ENCODE measurements at places on chromosomes 2 and 18.

- DNase-seq: no peak
- no peaks in the 10 kb centered on the region for H3K4me1 ChIP-seq
Observed at GRCh38 chr18:10188971-10189810, 265.2 kb upstream of the APCDD1 start.

DNA sequence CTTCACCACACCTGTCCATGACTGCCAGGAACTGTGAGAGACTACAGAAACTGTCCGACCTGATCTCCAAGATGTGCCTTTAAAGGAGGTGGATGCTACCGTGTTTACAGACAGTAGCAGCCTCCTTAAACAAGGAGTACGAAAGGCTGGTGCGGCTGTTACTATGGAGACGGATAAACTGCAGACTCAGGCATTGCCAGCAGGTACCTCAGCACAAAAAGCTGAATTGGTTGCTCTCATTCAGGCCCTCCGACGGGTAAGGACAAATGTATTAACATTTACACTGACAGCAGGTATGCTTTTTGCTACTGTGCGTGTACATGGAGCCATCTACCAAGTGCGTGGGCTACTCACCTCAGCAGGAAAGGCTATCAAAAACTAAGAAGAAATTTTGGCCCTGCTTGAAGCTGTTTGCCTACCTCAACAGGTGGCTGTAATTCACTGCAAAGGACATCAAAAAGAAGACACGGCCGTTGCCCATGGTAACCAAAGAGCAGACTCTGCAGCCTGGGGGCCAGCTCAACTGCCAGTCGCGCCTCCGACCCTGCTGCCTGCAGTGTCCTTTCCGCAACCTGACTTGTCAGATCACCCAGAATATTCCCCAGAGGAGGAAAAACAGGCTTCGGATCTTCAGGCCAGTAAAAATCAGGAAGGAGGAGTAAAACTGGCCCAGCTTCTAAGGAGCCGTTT is 30.9 kb downstream of the SKA1 start:
- no peaks in the 10 kb centered on the region for H3K36me3 ChIP-seq
- H3K27ac ChIP-seq: no peak overlapping the region
- no peaks in the 10 kb centered on the region for H3K4me1 ChIP-seq
- H3K27me3 ChIP-seq: peaks cover 21% of the 10 kb centered on the region
- H3K4me3 ChIP-seq: no peak overlapping the region

DNA sequence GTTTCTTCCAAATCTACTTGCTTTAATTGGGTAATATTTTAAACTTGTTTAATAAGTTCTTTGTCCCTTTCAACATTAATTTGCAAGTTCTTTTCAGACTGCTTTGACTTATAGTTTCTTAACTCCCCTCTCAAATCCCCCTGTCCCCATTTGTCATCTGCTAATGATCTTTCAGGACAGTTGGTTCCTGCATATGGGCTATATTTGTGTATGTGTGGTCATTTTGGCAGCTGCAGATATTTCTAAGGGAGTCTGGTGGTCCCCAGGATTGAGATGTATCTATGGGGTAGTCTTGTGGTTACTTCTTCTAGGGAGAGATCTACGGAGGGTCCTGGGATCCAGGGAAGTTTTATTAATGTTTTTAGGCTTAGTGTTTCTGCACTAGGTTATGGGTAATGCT is 120.6 kb upstream of the SP3 start:
- no peaks in the 10 kb centered on the region for H3K36me3 ChIP-seq
- no peak overlapping the region for H3K4me3 ChIP-seq
- no peak overlapping the region for H3K27ac ChIP-seq
- no peaks in the 10 kb centered on the region for H3K27me3 ChIP-seq
- no peaks in the 10 kb centered on the region for H3K4me1 ChIP-seq

GRCh38 chr18:24086082-24086481 is 52.8 kb upstream of the CABYR start:
- H3K27ac ChIP-seq: no peak overlapping the region
- peaks cover 3% of the 10 kb centered on the region for H3K4me1 ChIP-seq

GRCh38 chr2:6336752-6337471 is 528.8 kb downstream of the CMPK2 start:
- H3K27ac ChIP-seq: no peak overlapping the region
- DNase-seq: no peak
- no peaks in the 10 kb centered on the region for H3K27me3 ChIP-seq

DNA sequence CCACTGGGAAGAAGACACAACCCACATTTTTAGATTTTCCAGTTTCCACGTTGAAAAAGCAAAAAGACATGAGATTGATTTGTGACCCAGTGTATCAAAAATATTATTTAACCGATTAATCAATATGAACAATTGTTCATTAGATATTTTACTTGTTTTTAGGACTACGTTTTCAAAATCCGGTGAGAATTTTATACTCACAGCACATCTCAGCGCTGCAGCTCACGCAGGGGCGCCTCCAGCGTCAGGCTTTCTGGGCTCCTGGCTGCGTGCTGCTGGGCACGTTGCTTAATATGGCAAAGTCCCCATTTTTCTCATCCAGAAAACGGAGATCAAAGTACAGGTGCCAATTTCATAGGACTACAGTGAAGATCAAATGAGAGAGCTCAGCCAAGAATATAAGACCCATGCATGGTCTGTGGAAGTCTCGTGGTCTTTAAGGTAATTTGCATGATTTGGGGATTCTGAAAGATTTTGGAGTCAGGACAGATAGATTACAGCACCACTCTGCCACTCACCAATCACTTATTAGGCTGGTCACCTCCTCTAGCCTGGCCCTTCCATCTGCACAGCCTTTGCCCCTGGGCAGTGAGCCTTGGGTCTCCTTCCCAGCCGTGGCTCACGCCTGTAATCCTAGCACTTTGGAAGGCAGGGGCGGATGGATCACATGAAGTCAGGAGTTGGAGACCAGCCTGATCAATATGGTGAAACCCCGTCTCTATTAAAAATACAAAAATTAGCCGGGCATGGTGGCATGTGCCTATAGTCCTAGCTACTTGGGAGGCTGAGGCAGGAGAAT is 36.2 kb downstream of the PTPN18 start:
- peak overlapping the region; percentile 97 for H3K4me3 ChIP-seq
- H3K27ac ChIP-seq: peak overlapping the region; percentile 89
- peaks cover 3% of the 10 kb centered on the region for H3K27me3 ChIP-seq
- DNase-seq: no peak

- H3K27ac ChIP-seq: no peak overlapping the region
- peaks cover 3% of the 10 kb centered on the region for H3K36me3 ChIP-seq
- no peak for DNase-seq
- H3K27me3 ChIP-seq: peaks cover 12% of the 10 kb centered on the region
- H3K4me3 ChIP-seq: no peak overlapping the region
- peaks cover under 1% of the 10 kb centered on the region for H3K4me1 ChIP-seq
Observed at GRCh38 chr2:905091-905832, 45.4 kb upstream of the SNTG2 start.

DNA sequence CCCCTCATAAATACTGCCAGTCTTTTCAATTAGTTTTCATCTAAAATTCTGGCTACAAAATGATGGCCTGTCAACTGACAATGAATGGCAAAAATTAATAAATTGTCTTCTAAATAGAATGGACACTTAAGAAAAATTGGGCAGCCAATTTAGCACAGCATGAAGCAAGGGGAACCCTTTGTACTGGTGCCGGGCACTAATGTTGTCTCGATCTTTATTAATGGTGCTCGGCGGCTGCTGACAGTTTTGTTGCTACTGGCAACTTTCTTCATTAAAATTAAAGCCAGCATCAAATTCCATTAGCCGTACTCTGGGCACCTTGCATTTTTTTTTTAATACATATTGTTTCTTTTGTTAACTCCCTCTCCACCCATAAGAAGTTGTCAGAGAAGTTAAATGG is 309.3 kb downstream of the GBX2 start:
- no peak overlapping the region for H3K27ac ChIP-seq
- DNase-seq: no peak
- H3K27me3 ChIP-seq: peaks cover 1% of the 10 kb centered on the region
- no peaks in the 10 kb centered on the region for H3K36me3 ChIP-seq
- H3K4me3 ChIP-seq: no peak overlapping the region

GRCh38 chr18:23067236-23067635 is 68.0 kb upstream of the CABLES1 start:
- no peak for DNase-seq
- peaks cover 5% of the 10 kb centered on the region for H3K36me3 ChIP-seq
- peaks cover 33% of the 10 kb centered on the region for H3K4me1 ChIP-seq
- H3K4me3 ChIP-seq: no peak overlapping the region
- H3K27ac ChIP-seq: no peak overlapping the region

DNA sequence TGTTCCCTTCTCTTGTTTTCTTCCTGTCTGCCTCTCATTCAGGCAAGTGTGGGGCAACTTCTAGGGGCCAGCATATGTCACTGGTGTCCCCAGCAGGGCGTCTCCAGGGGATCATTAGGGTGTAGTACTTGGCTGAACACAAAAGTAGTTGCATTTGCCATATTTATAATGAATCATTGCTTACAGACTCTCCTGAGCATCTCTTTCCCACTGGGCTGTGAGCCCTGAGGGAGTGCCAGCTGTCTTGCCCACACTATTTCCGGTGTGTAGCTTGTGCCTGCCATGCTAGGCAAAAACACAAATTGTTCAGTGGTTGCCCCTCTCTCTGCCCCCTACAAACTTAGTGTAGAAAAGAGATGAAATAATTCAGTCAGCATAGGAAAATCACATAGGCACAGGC is 40.8 kb upstream of the SCLY start:
- no peaks in the 10 kb centered on the region for H3K27me3 ChIP-seq
- no peak overlapping the region for H3K27ac ChIP-seq
- peaks cover 23% of the 10 kb centered on the region for H3K36me3 ChIP-seq

DNA sequence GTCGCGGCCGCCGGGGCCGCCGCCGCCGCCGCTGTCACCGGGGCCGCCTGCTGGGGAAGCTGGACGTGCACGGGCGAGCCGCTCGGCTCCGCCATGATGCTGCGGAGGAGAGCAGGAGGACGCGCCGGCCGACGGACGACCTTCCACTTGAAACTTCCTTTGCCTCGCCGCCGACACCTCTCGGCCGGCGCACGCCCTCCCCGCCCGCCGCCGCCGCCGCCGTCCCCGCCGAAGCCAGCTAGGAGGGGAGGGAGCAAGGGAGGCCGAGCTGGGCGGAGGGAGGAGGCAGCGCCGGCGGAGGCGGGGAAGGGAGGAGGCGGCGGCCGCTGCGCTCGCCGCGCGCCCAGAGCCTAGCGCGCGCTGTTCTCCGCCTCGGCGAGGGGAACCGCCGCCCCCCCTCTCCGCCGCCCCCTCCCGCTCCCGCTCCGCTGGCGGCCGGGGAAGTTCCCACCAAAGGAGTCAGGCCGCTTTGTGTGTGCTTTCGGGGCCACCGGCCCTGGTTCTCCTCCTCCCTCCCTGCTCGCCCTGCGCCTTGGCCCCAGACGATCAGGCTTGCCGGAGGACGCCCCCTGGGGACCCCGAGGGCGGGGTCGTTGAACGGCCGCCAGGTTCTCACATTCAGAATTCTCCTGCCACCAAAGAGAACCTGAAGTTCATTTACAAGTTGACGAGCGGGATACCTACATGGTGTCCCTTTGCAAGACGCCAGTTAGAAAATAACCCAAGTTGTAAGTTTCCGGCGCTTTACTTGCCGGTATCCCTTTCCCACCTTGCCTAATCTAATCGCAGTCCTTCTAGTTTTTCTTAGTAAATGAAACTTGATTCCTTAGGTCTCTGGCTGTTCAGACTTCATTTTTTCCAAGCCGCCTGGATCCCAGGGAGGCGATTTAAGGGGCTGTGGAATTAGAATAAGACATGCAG is at the start of gene STK39:
TSS of gene STK39 (minus strand) at position 255 of the 921 bp plus-strand sequence. CDS start at position 95, 160 bp downstream.
- H3K27ac ChIP-seq: peak within 1 kb of the TSS; percentile 78
- no peaks in the 10 kb centered on the region for H3K36me3 ChIP-seq
- DNase-seq: peak; percentile 64
- peaks cover 14% of the 10 kb centered on the region for H3K4me1 ChIP-seq
- H3K4me3 ChIP-seq: peak within 1 kb of the TSS; percentile 87
- H3K27me3 ChIP-seq: no peaks in the 10 kb centered on the region

DNA sequence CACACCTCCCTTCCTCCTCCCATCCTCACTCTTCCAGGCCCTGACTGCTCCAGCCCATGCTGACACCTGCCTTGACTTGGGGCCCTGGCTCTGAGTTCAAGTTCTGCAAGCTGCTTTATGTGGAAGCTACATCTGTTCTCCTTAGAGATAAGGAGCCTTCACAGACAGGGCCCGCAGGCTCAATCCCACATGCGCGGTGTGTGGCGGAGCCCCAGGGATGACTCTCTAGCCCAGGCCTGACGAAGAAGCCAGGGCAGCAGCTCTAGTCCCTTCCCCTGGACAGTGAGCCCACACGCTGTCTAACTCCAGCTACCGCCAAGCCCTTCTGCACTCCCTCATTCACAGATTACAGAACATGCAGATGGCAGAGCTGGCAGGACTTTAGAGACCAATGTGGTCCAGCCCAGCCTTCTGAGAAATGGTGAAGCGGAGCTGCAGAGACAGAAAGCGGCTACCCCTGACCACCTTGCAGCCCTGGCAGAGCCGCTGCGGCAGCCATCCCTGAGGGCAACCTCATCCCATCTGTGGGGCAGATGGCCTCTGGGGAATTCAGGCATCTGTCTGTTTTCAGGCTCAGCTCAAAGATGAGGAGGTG is 304.3 kb downstream of the CELF4 start:
- H3K27ac ChIP-seq: no peak overlapping the region
- no peaks in the 10 kb centered on the region for H3K36me3 ChIP-seq
- H3K4me1 ChIP-seq: peaks cover 3% of the 10 kb centered on the region
- DNase-seq: no peak
- H3K4me3 ChIP-seq: no peak overlapping the region
- H3K27me3 ChIP-seq: peaks cover 25% of the 10 kb centered on the region

DNA sequence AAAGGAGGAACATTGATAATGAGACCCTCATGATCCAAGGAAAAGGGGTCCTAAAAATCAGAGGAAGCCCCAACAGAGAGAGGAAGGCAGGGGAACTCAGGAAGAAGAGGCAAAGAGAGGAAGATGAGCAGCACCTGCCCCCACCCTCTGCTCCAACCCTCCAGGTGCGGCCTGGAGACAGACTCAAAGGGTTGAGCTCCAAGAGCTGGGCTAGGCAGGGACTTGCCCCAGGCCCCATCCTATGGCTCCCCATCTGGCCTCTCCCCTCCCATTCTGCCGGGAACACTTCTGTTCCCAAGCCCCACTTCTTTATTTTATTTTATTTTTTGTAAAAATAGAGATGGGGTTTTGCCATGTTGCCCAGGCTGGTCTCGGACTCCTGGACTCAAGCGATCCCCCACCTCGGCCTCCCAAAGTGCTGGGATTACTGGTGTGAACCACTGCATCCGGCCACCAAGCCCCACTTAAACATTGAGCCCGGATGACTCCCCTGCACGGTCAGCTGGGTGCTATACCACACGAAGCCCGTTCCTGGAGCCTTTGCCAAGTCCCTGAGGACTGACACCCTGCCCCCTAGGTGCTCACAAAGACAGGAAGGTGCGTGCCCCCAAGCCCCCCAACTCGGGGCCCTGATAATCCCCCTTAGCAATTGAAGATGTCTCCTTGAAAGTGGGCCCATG is 3.8 kb upstream of the GPR55 start:
- no peak overlapping the region for H3K4me3 ChIP-seq
- no peaks in the 10 kb centered on the region for H3K36me3 ChIP-seq
- peaks cover 13% of the 10 kb centered on the region for H3K4me1 ChIP-seq
- peaks cover 2% of the 10 kb centered on the region for H3K27me3 ChIP-seq
- H3K27ac ChIP-seq: no peak overlapping the region
- no peak for DNase-seq

GRCh38 chr2:125085904-125086303 is 1060.8 kb downstream of the CNTNAP5 start:
- no peak overlapping the region for H3K4me3 ChIP-seq
- H3K27ac ChIP-seq: no peak overlapping the region
- no peaks in the 10 kb centered on the region for H3K36me3 ChIP-seq
- no peak for DNase-seq
- no peaks in the 10 kb centered on the region for H3K4me1 ChIP-seq
- no peaks in the 10 kb centered on the region for H3K27me3 ChIP-seq

All from memory B cell (primary cell).